ENCODE measurements at places on chromosomes 7 and 10.

GRCh38 chr7:120064565-120064964, 208.4 kb upstream of the KCND2 start:
- DNase-seq: no peak

- DNase-seq: no peak
Observed at GRCh38 chr7:4712281-4713182, 30.4 kb downstream of the FOXK1 start.

DNA sequence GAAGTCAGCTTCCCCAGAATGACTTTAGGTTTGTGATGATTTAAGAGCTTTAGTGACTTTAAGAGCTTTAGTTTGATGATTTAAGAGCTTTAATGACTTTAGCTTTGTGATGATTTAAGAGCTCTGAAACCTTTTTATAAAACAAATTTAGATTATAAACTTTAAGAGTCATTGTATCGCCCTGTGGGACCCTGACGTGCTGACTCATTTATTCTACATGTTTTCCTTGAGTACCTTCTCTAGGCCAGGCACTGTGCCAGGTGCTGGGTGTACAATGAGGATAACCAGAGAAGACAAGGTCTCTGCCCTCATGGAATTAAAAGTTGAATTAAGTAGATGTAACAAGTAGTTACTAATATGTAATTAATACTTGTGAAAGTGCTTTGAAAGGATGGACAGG, 45.4 kb downstream of the CNNM1 start:
- DNase-seq: no peak

DNA sequence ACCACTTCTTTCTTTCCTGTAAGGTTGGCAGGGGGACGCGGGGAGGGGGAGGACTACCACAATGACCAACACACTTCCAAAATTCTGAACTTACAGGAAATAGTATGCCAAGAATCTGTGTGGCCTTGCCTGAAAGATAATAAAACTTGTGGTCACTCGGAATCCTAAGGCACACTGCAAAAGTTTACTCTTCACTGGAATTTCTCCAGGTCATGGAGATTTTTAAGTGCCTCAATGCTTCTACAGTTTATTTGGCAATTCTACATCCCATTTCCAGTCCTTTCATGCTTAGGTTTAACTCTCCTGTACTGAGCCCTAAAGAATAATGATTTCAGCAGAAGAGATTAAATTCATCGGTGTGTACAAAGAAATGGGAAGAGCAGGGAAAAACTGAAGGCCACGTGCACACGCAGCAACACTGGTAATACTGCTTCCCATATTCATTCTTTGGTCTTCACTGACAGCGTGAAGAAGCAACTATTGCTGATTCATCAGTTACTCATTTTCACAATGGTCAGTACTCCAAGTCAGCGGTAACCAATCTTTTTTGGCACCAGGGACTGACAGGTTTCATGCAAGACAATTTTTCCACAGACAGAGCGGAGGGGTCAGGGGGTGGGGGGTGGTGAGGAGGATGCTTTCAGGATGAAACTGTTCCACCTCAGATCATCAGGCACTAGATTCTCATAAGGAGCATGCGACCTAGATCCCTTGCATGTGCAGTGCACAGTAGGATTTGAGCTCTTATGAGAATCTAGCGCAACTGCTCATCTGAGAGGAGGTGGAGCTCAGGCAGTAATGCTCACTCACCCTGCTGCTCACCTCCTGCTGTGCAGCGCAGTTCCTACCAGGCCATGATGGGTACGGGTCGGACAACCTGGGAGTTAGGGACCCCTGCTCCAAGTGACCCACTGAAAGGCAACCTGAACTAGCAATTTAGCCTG, 9.8 kb downstream of the LARP4B start:
- no peak for DNase-seq

DNA sequence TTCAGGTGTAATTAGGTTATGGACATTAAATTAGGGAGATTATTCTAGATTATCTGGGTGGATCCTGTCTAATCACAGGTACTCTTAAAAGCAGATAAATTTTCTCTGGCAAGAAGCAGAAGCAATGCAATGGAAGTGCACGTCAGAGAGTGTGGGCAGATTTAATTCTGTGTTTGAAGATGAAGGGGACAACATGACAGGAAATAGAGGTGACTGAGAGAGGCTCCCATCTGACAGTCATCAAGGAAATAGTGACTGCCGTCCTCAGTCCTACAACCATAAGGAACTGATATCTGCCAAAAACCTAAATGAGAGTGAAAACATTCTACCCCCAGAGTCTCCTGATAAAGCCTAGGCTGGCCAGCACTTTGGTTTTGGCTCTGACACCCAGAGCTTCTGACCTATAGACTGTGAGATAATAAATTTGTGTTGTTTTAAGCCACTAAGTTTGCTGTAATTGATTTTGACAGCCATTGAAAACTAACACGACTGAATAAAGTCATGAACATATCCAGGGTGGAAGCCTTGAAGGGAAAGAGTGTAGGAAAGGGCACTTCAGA, 30.5 kb upstream of the DDX50 start:
- DNase-seq: no peak

GRCh38 chr7:45187946-45188411, 30.4 kb downstream of the RAMP3 start:
- no peak for DNase-seq

Data from HEK293T (cell line).